Stimulated activated CD8-positive, alpha-beta memory T cell treated with anti-CD3 and anti-CD28 coated beads, Interleukin-7, amount 100 ng/mL, for 1 hour (primary cell): ENCODE measurements at places on chromosomes 5 and 9.

DNA sequence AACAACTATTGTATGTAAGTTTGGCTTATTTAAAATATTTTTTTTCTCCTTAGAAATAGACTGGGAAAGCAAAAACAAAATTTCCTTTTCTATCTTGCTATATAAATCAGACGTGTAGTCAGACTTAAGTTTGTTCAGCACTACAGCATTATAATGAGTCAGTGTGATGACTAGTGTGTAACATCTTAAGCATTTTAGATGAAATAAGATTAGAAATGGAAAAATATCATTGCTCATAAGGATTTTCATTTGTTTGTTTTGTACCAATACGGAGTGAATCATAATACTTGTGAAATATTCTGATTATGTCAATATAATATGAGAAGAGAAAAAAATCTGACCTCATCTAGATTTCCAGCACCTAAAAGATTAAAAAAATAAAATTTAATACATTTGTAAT is 64.7 kb upstream of the RICTOR start:
- DNase-seq = no peak

GRCh38 chr5:132825033-132825833 is 5.2 kb downstream of the SHROOM1 start:
- DNase-seq = no peak

DNA sequence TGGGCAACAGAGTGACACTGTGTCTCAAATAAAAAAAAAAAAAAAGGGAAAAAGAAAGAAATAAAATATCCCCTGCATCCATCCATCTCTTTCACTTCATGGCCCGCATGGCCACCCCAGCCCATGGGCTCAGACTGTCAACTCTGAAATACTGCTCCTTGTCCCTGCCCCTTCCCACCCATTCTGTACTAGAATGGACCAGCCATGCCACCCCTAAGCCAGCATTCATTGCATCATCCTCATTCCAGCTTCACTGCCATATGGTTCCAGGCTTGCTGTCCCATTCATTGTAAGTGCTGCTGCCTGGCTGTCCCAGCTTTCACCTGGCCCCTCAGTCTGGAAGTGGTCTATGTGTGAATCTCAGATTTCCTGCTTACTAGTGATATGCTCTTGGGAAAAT is 46.2 kb downstream of the SPRY4 start:
- DNase-seq = no peak

DNA sequence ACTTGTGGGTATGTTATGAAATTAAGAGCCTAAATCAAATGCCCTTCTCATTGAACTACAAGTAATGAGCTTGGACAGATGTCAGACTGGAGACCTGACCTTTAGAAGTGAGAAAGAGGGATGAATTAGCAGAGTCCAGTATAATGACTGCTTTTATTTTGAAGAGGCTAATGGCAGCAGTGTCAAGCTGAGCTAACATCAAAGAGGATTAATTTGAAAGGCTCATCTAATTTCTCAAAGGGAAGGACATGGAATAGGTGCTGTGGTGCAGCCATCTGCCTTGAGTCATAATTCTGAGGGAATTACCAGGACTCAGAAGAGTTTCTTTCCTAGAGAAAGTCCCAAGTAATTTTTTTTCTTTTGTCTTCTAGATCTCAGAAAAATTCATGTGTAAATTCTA is 57.6 kb downstream of the FAM81B start:
- no peak for DNase-seq

DNA sequence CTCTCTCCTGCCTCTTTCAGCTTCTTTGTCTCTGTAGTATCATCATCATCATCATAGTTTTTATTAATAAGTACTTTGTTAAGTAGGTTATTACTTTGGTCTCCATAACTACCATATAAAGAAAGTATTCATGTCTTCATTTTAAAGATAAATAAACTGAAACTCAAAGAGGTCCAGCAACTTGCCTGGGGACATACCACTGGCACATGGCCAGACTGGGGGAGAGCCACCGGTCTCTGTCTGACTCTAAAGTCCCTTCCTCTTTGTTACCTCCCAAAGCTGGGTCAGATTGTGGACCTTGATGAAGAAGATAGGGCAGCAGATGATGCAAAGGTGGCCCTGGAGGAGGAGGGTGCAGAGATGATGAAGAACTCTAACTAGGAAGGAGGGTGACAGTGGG is 8.5 kb downstream of the CDX1 start:
- DNase-seq = no peak

- DNase-seq = no peak
Measured at GRCh38 chr9:87599901-87600610, 102.4 kb downstream of the DAPK1 start.

- no peak for DNase-seq
Measured at GRCh38 chr9:83405759-83406158, 132.4 kb downstream of the FRMD3 start.

GRCh38 chr5:168318240-168318639 is 26.8 kb downstream of the WWC1 start:
- DNase-seq = no peak

DNA sequence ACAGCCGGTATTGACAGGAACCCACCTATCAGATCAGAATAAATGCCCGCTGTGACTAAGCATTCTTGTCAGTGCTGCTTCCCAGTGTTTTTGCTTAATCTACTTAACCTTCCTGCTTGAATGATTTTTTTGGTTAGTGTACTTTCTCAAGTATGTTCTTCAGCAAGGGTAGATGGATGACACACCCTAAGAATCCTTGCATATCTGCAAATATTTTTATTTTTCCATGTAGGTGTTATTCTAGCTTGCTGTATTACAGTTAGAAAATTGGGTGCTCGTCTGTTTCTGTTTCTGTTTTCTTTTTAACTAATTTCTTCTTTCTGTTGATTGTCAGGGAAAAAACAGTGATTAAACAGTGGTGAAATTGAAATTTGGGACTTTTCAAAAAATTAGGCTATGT is 64.5 kb downstream of the SEC61B start:
- DNase-seq = no peak

- no peak for DNase-seq
Measured at GRCh38 chr9:37677435-37677834, 26.7 kb downstream of the FRMPD1 start.

GRCh38 chr9:77899679-77900354 is 131.8 kb downstream of the GNAQ start:
- DNase-seq = no peak

- no peak for DNase-seq
Measured at GRCh38 chr9:4550777-4551484, 60.7 kb downstream of the SLC1A1 start.

- no peak for DNase-seq
Measured at GRCh38 chr9:134661299-134661698, 19.7 kb downstream of the COL5A1 start.

GRCh38 chr5:124716169-124716568 is 30.3 kb downstream of the ZNF608 start:
- DNase-seq = no peak

- DNase-seq = no peak
Measured at GRCh38 chr5:73899055-73899454, 273.1 kb downstream of the ARHGEF28 start.

DNA sequence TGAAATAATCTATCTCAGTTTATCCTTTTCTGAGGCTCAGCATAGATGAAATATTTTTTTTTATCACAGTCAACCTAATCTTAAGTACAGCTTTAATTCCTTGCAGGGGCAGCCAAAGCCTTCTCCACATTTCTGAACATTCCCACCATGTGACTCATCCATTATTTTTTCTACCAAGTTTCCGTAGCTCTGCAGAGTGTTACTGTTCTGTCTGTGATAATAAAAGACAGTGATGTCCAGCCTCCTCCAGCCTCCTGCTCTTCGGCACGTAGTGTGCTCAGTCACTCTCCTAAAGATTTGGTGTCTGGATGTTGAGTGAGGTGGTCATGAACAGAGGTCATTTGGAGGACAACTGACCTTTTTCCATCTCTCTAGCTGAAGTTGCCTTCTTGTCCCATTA is 338.1 kb upstream of the ADAMTS16 start:
- no peak for DNase-seq

DNA sequence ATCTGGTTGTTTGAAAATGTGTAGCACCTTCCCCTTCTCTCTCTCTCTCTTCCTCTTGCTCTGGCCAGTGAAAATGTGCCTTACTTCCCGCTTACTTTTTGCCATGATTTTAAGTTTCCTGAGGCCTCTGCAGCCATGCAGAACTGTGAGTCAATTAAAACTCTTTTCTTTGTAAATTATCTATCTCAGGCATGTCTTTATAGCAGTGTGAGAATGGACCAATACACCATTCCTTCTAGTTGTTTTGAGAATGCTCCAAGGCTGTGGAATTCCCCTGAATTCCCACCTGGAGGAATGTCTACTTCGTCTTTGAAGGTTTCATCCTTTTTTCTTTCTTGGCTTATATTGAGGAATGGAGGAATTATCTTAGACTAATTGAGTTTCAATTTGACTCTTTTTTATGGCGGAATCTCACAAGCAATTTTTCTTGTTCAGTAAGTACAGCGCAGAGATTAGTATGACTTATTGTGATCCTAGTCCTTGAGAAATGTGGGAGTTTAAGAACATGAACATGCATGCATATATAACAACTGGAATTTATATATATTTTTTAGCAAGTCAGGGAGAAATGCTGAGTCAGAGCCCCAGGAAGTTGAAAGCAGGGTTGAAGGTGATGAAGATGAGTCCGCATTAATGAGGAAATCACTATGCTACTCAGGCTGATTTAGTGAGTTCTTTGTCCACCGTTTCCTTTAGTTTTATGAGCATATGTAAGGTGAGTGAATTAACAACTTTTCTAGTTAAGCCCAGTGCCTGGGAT is 488.1 kb upstream of the ADAMTS16 start:
- no peak for DNase-seq

DNA sequence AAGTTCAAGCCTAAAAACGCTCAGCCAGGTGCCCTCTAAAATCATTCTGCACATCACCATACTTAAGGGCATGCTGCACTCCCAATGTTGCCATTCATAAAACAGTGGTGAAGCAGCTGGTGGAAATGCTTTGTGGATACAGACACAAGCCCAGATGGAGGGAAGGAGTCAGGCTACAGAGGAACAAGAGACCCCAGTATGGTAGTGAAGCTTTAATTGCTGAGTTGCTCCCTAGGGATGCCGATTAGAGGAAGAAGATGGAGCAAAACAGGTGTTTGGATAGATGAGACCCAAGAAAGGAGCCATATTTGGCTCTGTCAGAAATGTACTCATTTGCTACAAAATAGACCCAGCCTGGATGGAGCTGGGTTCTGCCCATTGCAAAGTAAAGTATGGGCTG is 230.5 kb downstream of the NSG2 start:
- no peak for DNase-seq

GRCh38 chr9:83472221-83472665 is 66.0 kb downstream of the FRMD3 start:
- no peak for DNase-seq

DNA sequence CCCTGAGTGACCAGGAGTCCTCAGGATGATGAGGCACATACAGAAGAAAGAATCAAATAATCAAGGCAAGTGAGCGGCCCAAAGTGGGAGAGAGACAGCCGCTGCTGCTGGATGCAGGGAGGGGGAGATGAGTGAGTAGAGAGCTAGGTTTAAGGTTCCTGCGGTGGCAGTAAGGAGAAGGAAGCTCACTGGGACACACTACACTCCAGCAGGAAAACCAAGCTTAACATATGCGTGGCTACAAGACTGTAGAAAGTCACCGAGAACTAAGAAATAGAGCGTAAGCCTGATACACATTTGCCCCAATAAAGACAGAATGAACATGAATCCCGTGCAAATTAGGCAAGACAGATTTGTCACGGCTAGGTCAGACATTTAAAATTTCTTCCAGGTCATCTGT is 470.2 kb downstream of the KDM4C start:
- no peak for DNase-seq

- DNase-seq = no peak
Measured at GRCh38 chr5:154618696-154619095, 136.5 kb upstream of the LARP1 start.

GRCh38 chr9:127446713-127447415 is 4.3 kb downstream of the RPL12 start:
- DNase-seq = no peak

GRCh38 chr5:136020383-136021015 is 8.3 kb upstream of the TGFBI start:
- DNase-seq = no peak

- no peak for DNase-seq
Measured at GRCh38 chr5:92022415-92023140, 639.5 kb upstream of the ARRDC3 start.

DNA sequence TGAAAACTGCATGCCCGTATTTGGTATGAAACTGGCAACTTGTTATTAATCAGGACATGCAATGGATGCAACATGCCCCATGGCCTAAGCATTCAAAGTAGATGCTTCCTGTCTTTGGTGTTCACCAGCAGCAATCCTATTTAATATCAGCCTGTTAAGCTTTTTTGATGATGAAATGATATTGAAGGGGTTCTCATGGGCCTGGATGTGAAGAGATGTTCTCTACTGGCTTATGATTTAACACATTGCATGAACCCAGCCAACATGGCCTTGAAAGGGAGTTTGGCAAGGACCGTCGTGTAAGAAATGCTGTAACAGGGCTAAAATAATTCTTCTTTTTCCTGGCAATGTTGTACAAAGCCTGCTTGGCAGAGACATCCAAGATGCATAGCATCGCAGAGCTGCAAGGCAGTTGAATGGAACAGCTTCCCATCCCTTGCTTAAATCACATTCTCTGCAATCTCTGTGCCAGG is 111.2 kb downstream of the SMARCA2 start:
- no peak for DNase-seq

DNA sequence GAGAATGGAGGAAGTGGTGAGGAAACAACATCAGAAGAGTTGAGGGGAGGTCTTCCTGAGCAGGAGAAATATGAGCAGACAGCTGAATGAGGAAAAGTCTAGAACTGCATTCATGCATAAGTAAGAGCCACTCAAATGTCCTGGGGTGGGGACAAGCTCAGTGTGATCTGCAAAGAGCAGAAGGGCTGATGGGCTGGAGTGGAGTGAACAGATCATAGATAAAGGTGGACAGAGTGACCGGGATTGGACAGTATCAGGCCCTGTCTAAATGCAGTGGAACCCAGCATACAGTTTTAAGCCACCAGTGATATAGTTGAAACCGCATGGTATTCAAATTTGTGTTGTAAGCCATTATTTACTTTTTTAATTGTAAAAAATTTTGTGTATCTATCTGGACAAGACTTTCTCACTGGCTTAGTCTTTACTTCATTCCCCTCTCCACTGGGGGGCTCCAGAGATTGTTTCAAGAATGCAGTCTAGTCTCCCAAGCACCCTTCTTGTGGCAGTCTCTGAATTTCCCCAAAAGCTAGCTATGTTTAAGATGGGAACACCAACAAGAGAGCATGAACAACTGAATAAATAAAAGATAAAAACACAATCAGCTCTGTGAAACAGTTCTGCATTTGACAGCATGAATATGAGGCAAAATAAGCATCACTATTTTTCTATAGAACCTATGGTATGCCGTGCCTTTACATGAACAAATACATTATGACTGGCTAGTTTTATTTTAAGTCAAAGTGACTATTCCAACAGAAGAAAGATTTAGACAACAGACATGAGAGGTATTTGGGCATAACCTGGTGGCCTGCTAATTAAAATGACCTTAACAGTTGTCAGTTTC is 10.7 kb upstream of the STK32A start:
- DNase-seq = no peak

DNA sequence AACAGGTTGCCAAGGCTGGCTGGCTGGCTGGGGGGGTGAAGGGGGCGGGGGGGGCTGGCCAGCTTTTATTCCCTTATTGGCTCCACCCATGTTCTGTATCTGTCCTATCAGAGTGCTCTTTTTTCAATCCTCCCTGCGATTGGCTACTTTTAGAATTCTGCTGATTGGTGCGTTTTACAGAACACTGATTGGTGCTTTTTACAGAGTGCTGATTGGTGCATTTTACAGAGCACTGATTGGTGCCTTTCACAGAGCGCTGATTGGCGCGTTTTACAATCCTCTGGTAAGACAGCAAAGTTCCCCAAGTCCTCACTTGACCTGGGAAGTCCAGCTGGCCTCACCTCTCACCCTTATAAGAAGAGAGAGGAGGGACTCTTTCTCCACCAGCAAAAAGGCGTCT is 175.9 kb downstream of the ERCC6L2 start:
- no peak for DNase-seq
